Right cardiac atrium (tissue), 5 donors: ENCODE measurements at places on chromosomes 7 and 10.

GRCh38 chr10:15627617-15628196, 92.0 kb downstream of the ITGA8 start:
- no peak for DNase-seq

GRCh38 chr7:27188386-27189294, 3.6 kb upstream of the HOXA11 start:
- peak; percentile 50 for DNase-seq

- no peak for DNase-seq
These were observed 8.1 kb downstream of the MAP3K8 start for GRCh38 chr10:30442019-30442606.

DNA sequence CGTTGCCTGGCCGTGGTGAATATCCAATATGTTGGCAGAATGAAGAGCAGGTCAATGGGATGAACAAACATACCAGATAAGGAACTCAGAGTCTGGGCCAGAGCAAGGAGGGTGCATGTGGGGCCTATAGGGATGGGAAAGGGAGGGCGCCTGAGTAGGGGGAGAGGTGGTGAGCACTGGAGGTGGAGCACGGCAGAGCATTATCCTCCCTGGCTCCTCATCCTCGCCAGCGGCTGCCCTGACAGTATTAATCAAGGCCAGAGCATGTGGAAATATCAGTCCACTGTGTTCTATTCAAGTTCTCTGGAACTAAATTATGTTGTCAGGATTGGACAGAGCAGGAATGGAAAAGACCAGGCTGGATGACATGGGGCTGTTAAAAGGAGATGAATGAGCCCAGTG, 254.8 kb upstream of the ZMIZ1 start:
- no peak for DNase-seq

DNA sequence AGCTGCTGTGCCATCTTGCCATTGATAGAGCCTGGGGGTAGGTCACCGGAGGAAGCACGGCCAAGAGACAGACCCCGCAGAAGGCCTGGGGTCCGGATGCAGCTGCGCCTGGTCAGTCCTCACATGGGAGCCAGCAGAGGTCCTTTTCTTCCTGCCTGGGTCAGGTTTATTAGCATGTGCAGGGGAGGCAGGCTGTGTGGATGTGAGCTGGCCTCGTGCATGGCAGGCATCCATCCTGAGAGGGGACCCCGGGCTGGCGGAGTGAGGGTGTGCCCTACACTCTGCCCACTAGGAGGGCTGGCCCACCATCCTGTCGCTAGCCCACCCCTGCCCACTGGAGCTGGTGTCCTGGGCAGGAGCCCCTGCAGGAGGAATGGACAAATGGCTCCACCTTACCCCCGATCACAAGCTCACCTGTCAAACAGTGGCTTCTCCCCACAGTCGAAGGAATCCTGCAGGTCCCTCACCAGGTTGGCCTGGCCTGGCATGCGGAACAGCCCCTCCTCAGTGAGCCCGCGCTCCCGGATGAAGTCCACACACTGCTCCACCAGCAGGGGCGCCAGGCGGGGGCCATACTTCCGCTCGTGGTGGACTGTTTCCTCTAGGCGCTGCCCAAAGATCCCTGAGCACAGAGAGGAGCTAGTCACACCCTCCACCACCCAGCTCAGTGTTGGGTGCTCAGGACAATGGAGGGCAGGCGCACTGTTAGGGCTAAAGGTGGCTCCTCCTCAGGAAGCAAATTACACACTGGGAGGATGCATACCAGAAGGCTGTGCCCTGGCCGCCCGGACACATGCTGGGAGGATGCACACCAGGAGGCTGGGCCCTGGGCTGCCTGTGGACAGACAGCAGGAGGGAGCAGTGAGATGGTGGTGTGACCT, 145.4 kb downstream of the ARHGAP22 start:
- DNase-seq = no peak

DNA sequence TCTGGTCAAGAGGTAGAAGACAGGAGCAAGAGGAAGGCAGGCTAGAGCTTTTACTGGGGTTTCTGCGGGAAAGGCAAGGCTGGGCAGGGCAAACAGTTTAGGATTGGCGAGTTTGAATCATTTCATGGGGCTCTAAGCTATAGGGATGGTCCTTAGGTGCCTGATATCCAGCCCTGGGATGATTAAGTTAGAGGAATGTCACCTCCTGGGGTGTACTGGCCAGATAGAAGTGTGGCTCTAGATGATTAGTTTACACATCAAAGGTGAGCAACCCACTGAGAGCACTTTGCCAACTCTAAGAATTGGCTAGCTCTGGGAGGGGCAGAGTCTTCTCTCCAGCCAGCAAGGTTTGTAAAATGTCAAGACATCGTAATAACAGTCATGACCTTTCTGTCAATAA, 52.4 kb downstream of the ZNF365 start:
- no peak for DNase-seq

DNA sequence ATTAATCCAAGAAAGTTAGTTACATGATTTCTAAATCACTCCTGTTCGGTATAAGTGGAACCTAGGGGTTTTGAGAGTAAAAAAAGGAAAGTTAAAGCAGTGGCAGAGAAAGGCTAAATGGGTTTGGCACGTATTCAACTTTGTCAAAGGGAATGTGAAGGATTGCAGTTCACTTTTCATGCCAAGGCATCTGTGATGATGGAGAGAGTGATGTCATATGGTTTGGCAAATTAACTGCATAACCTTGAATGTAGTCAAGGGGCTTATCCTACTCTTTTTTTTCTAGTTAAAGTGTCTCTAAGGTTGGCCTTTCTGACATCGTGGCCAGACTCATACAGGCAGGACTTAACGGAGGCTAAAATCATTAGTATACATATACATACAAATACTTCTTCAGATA, 277.8 kb downstream of the EXOC4 start:
- no peak for DNase-seq

GRCh38 chr7:138903859-138904435, 77.2 kb downstream of the KIAA1549 start:
- DNase-seq = no peak

DNA sequence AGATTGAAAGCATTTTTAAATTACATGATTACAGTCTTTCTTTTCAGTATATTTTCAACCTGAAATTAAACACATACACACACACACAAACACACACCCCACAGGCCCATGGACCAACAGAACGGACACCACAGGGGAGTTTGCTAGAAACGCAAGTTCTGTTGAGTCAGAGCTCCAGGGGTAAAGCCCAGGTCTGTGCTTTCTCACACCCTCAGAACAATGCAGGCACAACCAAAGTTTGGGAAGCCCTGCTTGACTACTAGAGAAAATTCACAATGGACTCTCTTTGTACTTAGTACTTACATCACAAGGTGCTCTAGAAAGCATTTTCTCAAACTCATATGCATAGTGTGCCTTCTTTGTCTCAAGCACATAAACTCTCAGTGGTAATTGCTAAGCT, 704.0 kb upstream of the IGFBP3 start:
- DNase-seq = no peak

- DNase-seq = no peak
These were observed 60.6 kb downstream of the WDR37 start for GRCh38 chr10:1116696-1117280.

GRCh38 chr7:82443036-82443546, 486 bp downstream of the CACNA2D1 start:
- peak; percentile 83 for DNase-seq

- no peak for DNase-seq
These were observed 60.7 kb downstream of the OTUD1 start for GRCh38 chr10:23499372-23500132.

DNA sequence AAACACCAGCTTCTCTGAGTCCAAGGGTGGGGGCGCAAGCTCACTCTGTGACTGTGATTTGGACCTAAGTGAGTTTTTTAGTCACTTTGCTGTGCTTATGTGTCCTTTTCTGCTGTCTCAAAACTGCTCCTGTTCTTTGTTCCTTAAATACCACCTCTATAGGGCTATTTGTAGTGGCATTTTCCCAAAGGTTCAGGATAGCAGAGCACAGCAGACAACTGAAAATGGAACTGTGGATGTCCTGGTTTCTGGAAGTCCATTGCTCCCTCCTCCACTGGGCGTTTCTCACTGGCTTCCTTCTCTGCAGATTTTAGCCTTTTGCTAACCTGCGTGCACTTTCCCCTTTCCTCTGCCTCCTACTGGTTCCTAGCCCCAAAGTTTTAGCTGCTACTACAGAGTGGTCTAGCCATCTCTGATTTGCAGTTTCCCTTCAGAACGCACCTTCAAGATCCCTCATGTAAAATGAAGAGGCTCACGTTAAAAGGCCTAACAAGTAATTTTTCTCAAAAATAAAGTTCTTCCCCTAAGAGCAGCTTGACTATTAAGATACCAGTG, 25.6 kb downstream of the BLVRA start:
- DNase-seq = no peak

DNA sequence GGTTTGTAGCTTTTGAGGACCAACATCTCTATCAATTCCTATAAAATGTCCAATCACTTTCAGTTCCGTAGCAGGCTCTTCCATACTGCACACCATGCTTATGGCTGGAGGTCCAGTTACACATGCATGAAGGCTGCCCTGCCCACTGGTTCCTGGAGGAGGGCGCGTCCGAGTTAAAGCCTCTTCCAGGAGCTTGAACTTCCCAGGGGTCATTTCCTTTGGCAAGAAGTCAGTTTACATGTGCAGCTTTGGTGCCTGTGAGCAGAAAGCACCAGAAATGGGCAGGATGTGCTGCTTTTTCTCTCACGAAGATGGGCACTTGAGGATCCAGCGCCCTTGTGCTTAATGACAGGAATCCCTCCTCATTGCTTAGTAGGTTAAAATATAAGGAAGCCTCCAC, 17.6 kb upstream of the PHYH start:
- DNase-seq = peak; percentile 74

GRCh38 chr10:4011136-4011812, 226.3 kb upstream of the KLF6 start:
- DNase-seq = no peak

GRCh38 chr10:3758491-3758970, 26.5 kb downstream of the KLF6 start:
- no peak for DNase-seq

- DNase-seq = no peak
These were observed 39.5 kb downstream of the ZNF117 start for GRCh38 chr7:64951250-64951848.

GRCh38 chr7:129607471-129608120, 3.9 kb upstream of the NRF1 start:
- no peak for DNase-seq

DNA sequence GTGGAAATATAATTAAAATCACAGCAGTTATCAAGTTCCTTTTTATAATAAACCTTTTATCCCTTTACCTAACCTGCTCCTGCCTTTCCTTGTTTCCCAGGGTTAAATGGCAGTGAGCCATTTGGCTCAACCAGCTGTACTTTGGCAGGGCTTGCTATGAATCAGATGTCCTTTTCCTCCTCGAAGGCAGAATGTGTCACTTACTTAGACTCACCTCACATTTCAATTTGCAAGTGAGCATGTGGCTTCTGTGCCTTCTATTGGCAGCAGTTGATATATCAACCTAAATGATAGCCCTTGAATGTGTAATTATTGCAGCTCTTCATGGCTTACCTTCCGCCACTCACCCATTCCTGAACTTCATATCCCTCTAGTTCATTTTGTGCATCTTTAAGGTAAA, 301.7 kb downstream of the CSTF2T start:
- peak; percentile 56 for DNase-seq

GRCh38 chr10:116737627-116738327, 4.6 kb downstream of the HSPA12A start:
- no peak for DNase-seq

DNA sequence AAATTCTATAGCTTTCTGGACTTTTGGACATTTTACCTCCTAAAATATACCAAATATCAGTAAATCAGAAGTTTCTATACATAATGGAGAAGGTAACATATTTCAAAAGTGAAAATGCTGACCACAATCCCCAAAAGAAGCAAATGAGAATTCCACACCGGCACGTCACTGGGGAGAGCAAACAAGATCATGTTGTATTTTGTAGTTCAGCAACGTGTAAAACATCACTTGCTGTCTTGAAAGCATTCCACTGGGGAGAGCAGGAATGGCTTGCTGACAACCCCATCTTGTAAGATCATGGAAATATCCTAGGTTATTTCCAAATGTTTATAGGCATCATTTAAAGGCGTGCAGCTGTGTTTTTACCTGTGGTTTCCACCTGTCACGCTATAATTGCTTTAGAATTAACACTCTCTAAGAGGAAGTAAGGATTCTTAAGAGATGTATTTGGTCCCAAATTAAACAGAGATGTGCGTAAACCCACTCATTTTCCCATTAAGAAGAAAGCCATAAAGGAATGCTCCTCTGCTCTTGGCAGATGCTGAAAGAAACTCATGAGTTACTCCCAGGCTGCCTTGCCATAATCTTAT, 397.1 kb upstream of the POT1 start:
- no peak for DNase-seq

GRCh38 chr10:35639728-35640401, 2.2 kb downstream of the FZD8 start:
- DNase-seq = peak; percentile 72

DNA sequence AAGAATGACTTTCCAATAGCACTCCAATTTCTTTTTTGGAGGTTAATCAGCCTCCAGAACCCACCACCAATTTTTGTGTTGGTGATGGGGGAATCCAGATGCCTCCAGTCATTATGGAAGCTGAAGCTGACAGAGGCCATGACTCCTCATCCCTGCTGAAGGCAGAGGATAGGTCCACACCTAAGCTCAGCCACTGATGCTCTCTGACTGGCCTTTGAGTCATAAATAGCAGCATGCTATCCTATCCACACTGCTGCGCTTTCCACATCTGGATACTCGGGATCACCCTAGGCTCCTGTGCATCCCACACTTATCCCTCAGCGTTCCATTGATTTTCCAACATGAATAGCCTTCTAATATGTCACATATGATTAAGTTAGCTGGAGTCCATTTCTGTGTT, 124.2 kb downstream of the TES start:
- DNase-seq = no peak

GRCh38 chr7:120023494-120024167, 249.3 kb upstream of the KCND2 start:
- no peak for DNase-seq

- no peak for DNase-seq
These were observed 194.4 kb downstream of the ADARB2 start for GRCh38 chr10:1542941-1543340.

DNA sequence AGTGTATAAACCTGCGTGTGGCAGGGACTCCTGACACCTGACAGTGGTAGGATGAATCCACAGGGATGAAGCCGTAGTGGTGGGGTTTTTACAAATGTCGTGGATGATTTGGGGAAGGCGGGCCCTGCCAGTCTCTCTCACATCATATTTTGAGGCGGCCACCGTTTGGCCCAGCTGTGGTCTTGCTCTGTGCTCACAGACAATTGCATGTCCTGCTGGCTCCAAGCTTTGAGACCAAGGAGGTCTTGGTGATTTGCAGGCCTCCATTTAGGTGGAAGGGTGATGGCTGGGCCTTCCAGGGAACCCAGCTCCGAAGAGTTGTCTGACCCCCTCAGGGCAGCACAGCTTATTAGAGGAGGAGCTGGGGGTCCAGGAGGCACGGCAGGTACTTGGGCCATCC, 151.1 kb upstream of the SHH start:
- DNase-seq = no peak
